Gastrocnemius medialis (tissue), 4 donors: ENCODE measurements at places on chromosomes 12 and 14.
A peak's percentile ranks its signal among the peaks of the same experiment; 100 is the strongest.

GRCh38 chr12:84131076-84131475, 781.5 kb downstream of the SLC6A15 start:
- no peak for DNase-seq

DNA sequence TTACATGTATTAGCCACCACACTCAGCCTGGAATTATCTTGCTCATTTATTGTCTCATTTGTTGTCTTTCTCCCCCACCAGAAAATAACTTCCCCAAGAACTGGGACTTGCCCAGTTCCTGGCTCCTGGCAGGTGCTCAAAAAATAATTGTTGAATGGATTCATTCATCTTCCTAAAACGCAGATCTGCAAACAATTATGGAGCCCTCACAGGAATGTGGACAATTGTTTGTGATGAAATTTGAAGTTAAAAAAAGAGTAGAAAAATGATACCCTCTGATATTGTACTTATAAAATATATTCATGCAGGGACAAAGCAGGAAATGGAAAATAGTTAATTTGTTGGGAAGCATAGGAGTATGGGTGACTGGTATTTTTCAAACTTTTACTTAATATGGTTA, 60.7 kb upstream of the MAP1LC3B2 start:
- DNase-seq: no peak

DNA sequence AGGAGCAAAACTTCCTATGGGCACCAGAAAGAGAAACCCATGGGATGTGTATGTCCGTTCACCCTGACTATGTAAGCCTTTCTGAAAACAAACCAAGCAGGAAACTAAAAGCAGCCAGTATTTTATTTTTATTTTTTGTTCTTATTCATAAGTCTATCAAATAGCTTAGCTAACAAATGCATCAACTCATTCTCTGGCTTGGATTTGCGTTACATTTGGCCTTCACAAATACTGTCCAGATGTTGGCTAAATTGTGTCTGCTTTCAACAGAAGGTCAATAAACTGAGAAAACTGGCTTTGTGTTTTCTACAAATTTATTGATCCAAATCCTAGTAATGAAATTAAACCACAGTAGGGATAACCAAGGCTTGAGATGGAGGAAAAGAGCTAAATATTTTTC, 379.0 kb downstream of the NOVA1 start:
- DNase-seq: no peak

GRCh38 chr12:119381471-119382235, 47.1 kb downstream of the CCDC60 start:
- no peak for DNase-seq

DNA sequence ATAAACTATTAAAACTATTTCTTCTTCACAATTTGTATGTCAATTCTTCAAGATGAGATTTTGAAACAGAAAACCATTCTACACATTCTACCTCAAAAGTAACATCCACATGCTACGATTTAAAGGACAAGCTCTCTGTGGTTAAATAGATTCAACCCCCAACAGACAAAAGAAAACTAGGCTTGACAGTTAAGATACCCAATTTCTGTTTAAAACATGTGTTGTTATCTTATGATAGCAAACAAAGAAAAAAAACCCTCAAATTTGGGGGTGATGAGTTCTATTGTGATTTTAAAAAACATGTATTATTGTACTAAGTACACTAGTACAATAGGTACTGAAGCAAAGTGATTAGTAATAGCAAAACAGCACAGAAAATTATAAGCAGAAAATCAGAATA, 33.8 kb downstream of the ATF7 start:
- no peak for DNase-seq

GRCh38 chr14:72946491-72946890, 20.2 kb downstream of the DCAF4 start:
- no peak for DNase-seq

GRCh38 chr12:1622406-1622805, 6.6 kb upstream of the WNT5B start:
- DNase-seq: no peak

GRCh38 chr14:92785667-92786426, 8.3 kb upstream of the GOLGA5 start:
- DNase-seq: no peak

DNA sequence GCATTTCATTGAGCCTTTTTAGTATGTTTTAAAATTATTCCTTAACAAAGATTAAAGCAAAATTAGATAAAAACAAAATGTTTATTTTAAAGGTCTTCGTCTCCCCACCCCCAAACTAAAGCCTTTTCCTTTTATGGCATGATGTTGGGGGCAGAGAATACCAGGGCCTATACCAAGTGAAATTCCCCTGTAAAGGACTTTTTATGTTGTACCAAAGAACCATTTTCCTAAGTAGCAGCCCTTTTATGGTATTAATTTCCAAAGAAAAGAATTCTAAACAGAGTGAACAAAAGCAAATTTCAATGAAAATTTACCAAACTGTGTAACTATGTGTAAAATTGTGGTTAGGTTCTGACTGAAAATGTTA, 71.9 kb upstream of the GNPNAT1 start:
- DNase-seq: no peak

- no peak for DNase-seq
Observed at GRCh38 chr14:80956922-80957321, 1.5 kb downstream of the TSHR start.

DNA sequence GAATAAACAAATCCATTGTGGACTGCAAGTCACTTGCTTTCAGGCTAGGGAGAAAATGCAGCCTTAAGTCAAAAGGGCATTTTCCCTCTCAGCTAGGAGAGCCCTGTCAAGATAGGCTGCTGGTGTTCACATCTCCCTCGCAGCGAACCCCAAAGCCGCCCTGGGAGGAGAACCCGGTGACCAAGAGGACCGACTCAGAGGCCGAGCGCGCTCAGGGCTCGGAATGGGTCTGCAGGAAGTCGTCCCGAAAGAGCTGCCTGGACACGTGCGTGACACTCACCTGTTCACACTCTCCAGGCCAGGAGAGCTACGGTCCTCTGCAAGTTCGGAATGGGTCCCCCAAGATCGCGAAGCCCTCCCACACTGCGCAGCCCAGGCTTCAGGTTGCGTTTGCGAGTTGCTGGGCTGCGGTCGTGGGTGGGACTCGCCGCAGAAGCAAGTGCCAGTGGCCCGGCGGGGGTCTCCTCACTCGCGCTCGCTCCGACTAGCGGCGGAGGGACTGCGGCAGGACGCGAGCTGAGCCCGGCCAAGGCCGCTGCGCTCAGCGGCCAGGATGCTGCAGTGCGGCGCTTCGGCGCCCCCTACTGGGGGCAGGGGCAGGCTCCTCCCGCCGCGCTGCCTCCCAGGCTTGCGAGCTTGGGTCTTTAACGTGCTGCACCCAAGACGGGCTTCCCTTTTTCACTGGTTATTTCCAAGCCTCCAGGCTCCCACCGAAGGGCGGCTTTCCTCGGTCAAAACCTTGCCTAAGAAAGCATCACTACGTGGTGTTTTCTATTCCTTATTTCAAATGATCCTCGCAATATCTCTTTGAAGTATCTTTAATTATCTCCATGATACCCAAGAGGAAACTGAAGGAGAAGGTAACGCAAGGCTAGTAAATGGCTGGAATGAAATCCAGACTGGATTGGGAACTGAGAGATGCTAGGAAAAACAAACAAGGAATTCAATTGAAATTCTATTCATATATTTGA, at the start of gene RERG:
Gene RERG, minus strand, starts transcription at position 503 of the 971 bp plus-strand sequence. CDS start 3,928 bp downstream, outside the sequence.
- DNase-seq: peak; percentile 48
